ENCODE measurements at places on chromosomes 11 and 22.

GRCh38 chr22:31279327-31279669 is 13.0 kb downstream of the PIK3IP1 start:
- DNase-seq, result no peak

- DNase-seq, result no peak
Observed at GRCh38 chr22:25536589-25536988, 27.9 kb upstream of the GRK3 start.

GRCh38 chr22:50315289-50316113 is 8.1 kb upstream of the PLXNB2 start:
- no peak for DNase-seq

GRCh38 chr11:17014833-17015626 is 816 bp upstream of the PLEKHA7 start:
- DNase-seq, result no peak
